ENCODE measurements at places on chromosomes 1 and 21. TPM values are rescaled to one million over a fixed set of nuclear protein-coding genes. Genes with fewer than 3 reads are reported as not detected.

CELA3B gene
- total RNA-seq: not detected

CR1L gene
- total RNA-seq: not detected

PLA2G2A gene
- total RNA-seq: 19.7 TPM

CRTC2 gene
- total RNA-seq: 52.7 TPM

DNA sequence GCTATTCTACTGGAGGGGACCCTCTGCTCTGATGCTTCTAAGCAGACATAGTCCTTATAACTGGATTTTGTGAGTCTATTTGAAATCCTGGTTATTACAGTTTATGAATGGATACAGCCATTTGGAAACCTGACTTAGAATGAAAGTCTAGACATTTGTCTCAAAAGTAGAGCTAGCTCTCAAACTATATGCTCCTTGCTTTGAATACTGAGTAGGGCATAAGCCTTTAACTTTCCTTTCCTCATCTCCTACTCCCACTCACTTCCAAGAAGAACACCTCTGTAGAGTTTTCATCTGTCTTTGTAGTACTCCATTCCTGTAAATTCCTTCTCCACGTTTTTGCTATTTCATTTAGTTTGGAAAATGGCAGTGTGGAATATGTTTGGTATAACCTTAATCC lies 9.0 kb upstream of the ARID1A start:
- H3K36me3 ChIP-seq: no peaks in the 10 kb centered on the region
- no peaks in the 10 kb centered on the region for H3K27me3 ChIP-seq
- peaks cover 5% of the 10 kb centered on the region for H3K4me1 ChIP-seq
- no peak for DNase-seq

DNA sequence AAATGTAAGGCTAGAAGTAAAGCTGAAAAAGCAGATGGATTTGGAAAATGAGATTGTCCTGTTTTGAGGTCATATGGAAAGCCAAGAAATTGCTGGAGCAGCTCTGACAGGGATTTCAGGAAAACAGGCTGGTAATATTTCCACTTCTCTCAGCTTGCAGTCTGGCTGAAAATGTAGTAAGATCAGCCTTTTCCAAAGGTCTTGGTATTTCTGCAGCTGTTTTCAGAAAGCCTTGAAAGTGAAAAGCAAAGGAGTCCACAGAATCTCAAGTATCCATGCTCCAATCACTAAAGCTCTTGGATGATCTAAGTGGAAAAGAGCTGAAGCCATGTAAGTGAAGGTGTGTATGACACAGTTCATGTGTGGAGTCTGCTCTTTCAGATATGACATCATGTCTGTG lies 41.6 kb upstream of the APOBEC4 start:
- H3K27me3 ChIP-seq: no peaks in the 10 kb centered on the region
- no peak overlapping the region for H3K4me3 ChIP-seq
- peaks cover 9% of the 10 kb centered on the region for H3K4me1 ChIP-seq
- no peak overlapping the region for H3K27ac ChIP-seq

PLA2G5 gene
- 4.9 TPM for total RNA-seq

GBP7 gene
- 0.32 TPM for total RNA-seq

DNA sequence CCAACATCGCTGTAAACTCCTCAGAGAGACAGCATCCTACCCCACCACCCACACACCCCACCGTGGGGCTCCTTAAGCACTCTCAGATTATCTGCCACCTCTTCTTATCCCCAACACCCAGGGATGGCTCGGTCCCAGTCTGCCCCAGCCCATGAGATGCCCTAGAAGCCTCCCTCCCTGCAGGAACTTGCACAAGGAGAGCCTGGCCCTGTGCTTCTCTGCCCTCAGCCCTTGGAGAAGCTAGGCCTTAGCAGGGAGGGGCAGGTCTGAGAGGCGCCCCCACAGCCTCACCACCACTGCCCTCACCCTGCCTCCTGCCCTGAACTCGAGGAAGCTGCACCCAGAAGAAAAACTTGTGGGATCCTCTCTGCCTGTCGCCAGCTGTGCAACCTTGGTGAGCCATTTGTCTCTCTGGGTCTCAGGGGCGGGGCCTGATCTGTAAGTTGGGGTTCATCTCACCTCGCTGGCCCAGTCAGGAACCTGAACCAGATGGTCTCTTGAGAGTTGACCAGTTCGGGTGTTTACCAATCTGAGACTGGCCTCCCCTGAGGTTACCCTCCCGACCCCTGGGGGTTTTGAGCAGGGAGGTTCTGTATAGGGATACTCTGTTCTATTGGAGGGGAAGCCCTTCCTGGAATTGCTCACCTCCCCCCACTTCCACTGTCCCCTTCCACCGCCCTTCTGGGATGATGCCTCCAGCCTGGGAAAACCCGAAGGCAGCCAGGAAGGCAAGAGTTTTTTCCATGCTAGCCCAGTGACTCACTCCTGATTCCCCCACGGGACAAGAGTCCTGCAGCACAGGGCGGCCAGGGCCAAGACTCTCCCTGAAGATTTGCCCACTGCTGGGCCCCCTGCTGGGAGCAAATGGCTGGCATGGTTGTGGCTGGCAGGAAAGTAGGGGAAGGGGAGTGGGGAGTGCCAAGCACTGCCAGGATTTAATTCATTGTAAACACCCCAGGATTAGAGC lies at the start of gene S100A3:
Gene S100A3, minus strand, starts transcription at position 537 of the 967 bp plus-strand sequence. CDS start 773 bp downstream, outside the sequence.
- no peak within 1 kb of the TSS for H3K4me3 ChIP-seq
- DNase-seq: peak; percentile 65
- H3K27me3 ChIP-seq: no peaks in the 10 kb centered on the region

DNA sequence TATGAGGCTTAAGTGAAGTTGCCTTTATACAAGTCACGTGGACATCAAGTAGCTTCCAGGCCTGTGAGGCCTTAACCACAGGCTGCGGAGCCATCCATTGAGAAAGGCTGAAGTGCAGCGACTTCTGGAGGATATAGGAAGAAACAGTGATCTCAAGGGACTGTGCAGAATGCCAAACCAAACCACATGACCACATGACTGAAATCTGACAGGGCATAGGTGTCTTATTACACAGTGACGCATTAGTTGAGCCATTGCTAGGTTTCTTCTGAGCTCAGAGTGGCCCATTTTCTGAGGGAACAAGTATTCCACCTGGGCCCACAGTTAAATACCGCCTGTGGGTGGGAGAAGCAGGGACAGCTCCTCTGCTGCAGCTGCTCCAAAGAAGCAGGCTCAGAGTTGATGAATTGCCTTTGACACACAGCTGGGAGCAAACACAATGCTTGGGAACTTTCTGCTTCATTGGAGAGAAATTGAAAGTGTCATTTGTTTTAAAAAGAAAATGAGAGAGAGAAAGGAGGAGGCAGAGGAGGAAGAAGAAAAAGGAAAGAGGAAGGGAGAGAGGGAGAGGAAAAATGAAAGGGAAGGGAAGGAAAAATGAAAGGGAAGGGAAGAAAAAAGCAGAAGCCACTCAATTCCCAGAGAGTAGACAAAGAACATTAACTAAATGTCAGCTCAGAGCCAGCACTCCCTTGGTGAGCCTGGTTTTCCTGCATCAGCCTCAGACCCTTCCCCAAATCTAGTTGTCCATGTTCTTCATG lies 94.4 kb downstream of the COLGALT2 start:
- DNase-seq: no peak
- H3K27ac ChIP-seq: no peak overlapping the region
- H3K4me3 ChIP-seq: no peak overlapping the region
- no peaks in the 10 kb centered on the region for H3K27me3 ChIP-seq

- H3K4me3 ChIP-seq: no peak overlapping the region
- H3K27ac ChIP-seq: no peak overlapping the region
- H3K4me1 ChIP-seq: no peaks in the 10 kb centered on the region
- no peak for DNase-seq
- H3K36me3 ChIP-seq: no peaks in the 10 kb centered on the region
Observed at GRCh38 chr1:118004312-118004711, 74.8 kb downstream of the WDR3 start.

DNA sequence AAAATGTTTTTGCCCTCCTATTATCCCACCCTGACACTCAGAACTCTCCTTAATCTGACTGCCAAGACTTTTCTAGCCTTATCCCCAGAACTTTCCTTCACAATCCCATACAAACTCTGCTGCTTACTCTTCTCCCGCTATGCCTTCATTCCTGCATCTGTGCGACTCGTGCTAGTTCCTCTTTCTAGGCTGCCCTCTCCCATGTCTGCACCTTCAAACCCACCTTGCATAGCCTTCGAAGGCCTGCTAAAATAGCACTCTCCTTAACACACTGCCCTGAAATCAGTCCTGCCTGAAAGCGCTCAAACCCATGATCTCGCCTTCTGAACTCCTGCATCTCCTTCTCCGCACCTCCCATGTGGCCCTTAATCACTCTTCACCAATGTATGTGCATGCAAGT lies 2.5 kb upstream of the NCF2 start:
- peaks cover 4% of the 10 kb centered on the region for H3K4me1 ChIP-seq
- H3K4me3 ChIP-seq: no peak overlapping the region
- no peak overlapping the region for H3K27ac ChIP-seq
- DNase-seq: no peak
- H3K36me3 ChIP-seq: no peaks in the 10 kb centered on the region

DNA sequence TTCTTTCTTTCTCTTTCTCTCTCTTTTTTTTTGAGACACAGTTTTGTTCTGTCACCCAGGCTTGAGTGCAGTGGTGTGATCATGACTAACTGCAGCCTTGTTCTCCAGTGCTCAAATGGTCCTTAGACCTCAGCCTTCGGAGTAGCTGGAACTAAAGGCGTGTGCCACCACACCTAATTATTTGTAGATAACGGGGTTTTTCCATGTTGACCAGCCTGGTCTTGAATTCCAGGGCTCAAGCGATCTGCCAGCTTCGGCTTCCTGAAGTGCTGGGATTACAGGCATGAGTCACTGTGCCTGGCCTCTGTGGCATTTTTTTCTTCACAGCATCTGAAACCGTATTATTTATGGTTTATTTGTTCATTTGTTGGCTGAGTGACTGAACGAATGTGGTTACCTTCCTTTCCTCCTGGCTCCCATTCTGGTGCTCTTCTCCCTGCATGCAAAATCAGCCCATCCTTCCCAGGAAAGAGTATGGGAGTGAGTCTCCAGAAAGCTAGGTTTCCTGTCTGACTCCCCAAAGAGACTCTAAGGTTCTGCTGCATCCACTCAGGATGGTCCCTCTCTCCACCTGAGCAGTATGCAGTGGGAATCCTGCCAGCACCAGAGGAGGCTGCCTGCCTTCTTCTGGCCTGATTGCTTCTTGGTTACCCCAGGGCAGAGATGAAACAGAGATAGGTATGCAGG lies 155.0 kb upstream of the BEND5 start:
- no peak overlapping the region for H3K27ac ChIP-seq
- no peak for DNase-seq
- H3K27me3 ChIP-seq: no peaks in the 10 kb centered on the region
- H3K36me3 ChIP-seq: no peaks in the 10 kb centered on the region
- no peaks in the 10 kb centered on the region for H3K4me1 ChIP-seq

DNA sequence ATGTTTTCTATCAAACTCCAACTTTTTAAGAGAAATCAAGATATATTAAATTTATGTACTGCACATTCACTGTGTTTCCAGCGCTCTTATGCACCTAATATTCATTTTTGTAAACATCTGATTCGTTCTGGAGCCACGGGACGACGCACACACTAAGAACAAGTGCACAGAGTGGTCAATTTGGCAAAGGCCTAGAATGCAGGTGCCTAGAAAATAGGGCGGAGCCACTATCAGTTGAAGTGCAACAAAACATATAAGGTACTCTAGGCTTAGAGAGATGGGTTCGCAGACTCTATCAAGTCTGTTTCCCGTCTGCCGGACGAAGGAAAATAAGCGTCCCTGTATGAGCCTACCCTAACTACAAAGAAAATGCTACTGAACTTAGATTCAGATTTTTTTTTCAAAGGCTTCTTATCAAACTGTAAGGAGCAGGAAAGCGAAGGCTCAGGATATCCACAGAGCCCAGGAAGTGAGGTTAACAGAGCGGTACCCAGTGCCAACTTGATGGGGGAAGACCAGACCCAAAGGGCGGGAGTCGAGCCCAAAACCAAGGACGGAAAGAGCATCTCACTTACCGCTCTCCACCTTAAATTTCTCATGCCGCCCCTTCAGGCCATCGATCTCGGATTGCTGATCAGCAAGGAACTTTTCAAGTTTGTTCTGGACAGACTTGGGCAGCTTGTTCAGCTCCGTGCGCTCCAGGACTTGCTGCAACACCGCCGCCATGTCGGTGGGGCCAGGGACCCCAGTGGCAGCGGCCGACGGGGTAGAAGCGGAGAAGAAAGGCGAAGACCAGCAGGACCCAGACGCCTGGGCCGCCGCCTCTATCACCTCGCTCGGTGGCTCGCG lies 526 bp downstream of the TPR start:
- peaks cover 19% of the 10 kb centered on the region for H3K4me1 ChIP-seq
- no peaks in the 10 kb centered on the region for H3K27me3 ChIP-seq
- H3K27ac ChIP-seq: peak overlapping the region; percentile 95
- H3K36me3 ChIP-seq: peaks cover 35% of the 10 kb centered on the region

DNA sequence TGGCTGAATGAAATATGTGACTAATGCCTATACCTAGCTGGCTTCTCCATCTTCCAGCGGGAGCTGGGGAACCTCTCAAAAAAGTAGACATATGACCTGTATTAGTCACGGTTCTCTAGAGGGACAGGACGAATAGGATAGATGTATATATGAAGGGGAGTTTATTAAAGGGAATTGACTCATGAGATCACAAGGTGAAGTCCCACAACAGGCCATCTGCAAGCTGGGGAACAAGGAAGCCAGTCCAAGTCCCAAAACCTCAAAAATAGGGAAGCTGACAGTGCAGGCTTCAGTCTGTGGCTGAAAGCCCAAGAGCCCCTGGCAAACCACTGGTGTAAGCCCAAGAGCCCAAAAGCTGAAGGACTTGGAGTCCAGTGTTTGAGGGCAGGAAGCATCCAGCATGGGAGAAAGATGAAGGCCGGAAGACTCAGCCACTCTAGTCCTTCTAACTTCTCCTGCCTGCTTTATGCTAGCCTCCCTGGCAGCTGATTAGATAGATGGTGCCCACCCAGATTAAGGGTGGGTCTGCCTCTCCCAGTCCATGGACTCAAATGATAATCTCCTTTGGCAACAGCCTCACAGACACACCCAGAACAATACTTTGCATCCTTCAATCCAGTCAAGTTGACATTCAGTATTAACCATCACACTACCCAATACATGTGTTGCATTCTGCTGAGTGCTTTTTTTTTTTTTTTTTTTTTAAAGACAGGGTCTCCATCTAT lies 19.6 kb downstream of the OLIG1 start:
- no peak for DNase-seq
- H3K4me1 ChIP-seq: no peaks in the 10 kb centered on the region
- no peak overlapping the region for H3K27ac ChIP-seq
- no peaks in the 10 kb centered on the region for H3K36me3 ChIP-seq

MXRA8 gene
- total RNA-seq: 66.3 TPM

GPATCH2 gene
- total RNA-seq: 11.3 TPM

DNA sequence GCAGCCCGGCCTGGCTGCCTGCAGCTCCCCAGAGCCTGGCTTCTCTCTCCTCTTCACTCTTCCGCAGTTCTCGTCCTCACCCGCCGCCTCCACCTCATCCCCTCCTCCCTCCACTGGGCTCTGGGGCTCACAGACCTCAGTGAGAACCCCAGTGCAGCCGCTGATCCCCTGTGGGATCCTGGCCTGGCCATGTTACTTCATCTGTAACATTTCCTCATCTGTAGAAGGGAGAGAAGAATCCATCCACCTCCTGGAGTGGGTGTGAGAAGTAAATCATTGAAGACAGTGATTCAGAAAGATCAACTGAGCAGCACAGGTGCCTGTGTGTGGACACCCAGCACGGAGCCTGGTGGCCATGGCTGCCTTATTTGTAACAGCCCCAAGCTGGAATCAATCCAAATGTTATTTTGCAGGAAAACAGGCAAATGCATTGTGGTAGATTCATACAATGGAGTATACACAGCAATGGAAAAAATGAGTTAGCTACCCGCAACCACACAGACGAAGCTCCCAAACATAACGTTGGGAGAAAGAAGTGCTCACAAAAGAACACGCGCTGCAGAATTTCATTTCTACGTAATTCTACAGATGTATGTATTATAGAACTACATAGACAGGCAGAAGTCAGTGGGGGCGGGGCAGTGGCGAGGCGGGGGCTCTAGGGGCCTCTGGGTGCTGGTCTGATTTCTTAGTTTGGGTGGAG lies 8.7 kb downstream of the LAPTM5 start:
- no peak overlapping the region for H3K4me3 ChIP-seq
- no peaks in the 10 kb centered on the region for H3K36me3 ChIP-seq
- no peak for DNase-seq
- no peaks in the 10 kb centered on the region for H3K27me3 ChIP-seq
- H3K27ac ChIP-seq: peak overlapping the region; percentile 65
